ENCODE measurements at places on chromosomes 1 and 21.

DNA sequence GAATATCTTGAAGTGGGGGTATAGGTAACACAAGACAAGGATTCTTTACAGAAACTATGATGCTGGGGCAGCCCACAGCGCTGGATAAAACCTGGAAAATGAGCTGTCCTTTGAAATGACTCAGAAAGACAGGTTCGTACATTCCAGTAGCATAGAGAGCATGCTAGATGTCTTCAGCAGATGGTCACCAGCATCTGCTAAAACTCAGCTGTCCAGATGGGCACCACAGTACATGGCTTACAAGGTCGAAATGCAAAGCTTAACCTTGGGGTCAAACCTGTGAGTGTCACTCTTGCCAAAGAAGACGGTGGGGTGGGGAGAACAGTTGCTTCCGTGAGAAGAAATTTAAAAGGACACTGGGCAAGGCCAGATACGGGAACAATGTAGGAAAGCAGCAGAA lies 41.3 kb upstream of the TRIM45 start:
- DNase-seq = no peak

DNA sequence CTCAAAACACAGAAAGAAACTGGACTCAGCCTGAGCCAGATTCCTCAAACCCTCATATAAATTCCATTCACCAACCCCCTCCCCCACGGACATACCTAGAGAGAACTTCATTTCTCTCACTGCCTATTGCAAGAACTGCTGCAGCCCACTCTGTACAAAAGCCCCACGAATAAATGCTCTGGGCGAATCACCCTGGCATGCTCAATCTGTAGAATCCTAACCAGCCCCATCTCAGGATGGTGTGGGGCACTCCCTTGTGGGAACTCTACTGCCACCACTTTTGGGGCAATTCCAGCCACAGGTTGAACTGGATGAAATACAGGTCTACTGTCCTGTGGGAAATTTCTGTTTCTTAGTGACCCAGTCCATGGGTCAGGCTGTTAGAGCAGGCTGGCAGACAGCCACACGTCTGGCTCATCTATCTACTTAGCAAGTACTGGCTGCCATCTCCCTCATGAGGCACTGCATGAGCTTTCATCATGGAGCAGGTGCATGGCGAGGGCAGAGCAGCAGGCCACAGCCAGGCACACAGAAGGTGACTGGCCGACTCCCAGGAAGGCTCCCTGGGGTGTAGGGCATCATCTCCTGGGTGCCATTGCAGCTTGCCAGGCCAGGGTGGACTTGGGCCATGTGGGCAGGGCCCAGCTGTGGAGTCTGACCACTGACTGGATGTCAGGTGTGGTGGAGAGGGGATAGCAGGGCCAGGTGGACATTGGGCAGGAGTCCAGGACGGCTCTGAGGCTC lies 1.6 kb upstream of the C1orf35 start:
- DNase-seq = no peak

- no peak for DNase-seq
Measured at GRCh38 chr1:175774921-175775320, 31.5 kb upstream of the TNR start.

GRCh38 chr1:3597599-3597964 lies 13.7 kb downstream of the MEGF6 start:
- DNase-seq = no peak

DNA sequence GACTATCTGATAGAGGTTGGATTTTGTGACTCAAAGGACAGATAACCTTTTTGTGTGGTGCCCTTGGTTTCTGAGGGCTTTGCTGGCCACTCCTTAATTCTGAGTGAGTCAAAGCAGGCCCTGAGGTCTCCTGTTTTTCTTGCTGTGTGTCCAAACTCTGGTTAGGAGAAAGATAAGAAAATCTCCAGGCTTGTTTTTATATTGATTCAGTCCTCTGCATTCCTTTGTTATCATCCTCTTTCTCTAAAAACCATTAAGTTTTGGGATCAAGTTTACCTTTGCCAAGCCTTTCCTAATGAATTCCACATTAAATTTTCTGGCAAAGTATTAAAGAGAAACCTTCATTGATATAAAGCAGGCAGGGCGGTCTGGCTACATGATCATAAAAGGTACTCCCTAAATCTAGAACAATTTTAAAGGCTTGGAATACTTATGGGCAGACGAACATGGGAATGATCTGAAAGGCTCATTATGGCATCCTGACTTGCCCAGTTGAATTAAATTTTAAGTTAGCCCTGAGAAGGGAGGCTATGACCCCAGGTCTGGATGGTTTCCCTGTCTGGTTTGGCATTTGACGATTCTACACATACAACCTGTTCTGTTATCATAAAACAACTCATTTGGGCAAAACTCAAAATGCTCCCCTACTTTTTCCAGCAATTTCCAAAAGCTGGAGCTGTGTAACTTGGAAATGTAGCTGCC lies 20.8 kb downstream of the ZBTB8B start:
- DNase-seq = no peak

- DNase-seq = no peak
Measured at GRCh38 chr1:30329263-30329753, 394.1 kb downstream of the MATN1 start.

DNA sequence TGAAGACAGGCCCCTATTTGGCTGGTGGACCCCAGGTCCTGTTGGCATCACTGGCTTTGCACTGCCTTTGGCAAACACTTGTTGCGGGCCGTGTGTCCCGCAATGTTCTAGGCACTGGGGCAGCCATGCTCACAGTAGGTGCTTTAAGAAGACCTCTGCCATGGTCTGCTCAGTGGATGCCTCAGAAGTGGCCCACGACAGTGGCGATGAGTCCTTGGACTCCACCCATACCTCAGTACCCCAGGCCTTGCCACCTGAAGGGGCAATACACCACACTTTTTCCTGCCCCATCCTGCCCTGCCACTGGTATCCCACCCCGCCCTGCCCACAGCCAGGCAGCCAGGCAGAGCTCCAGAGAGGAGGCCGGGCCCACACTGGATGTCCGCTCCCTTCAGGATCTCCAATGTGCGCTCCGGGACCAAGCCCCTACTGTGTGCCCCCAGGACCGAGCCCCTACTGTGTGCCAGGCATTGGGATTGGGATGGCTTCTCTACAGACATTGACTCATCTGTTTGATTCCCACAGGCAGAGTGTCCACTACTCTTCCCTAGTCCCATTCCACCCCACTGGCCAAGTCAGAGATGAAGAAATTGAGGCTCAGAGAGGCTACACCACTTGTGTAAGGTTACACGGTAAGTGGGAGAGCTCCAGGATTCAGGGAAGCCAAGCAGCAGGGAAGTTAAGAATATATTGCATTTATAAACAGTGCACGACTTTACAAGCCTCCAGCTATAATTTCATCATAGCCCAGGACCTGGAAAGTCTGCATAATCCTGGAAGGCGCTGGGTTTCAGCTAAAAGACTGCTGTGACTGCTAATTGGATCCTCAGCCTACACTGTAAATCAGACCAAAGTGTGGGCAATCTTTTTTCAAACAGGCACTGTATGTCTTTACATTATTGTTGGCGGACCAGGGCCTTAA lies 101.6 kb downstream of the DMRTB1 start:
- no peak for DNase-seq

DNA sequence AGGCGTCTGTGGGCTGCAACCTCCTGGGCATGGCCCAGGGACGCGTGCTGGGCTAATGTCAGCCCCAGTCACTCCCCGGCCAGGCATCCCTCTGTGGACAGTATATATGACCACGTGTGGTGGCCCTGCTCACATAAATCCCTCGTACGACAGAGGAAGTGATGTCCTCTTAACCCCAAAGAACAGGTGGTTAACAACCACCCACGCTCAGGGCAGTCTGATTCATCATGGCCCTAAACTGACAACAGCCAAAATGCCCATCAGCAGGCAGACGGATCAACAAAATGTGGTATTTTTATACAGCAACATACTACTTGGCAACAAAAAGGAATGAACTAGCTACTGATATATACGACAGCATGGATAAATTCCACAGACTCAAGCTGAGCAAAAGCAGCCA lies 51.0 kb downstream of the ECE1 start:
- DNase-seq = no peak

GRCh38 chr1:14652840-14653239 lies 54.4 kb downstream of the KAZN start:
- DNase-seq = no peak

- no peak for DNase-seq
Measured at GRCh38 chr1:108862017-108862610, 5.2 kb upstream of the AKNAD1 start.

- no peak for DNase-seq
Measured at GRCh38 chr1:174777262-174777661, 222.5 kb upstream of the CACYBP start.

GRCh38 chr1:242002072-242002471 lies 3.2 kb upstream of the MAP1LC3C start:
- no peak for DNase-seq

- no peak for DNase-seq
Measured at GRCh38 chr1:205064741-205065316, 19.4 kb downstream of the TMEM81 start.
